ENCODE measurements at places on chromosomes 1 and 21.

GRCh38 chr1:201178718-201179117 is 11.9 kb upstream of the IGFN1 start:
- no peak for DNase-seq

DNA sequence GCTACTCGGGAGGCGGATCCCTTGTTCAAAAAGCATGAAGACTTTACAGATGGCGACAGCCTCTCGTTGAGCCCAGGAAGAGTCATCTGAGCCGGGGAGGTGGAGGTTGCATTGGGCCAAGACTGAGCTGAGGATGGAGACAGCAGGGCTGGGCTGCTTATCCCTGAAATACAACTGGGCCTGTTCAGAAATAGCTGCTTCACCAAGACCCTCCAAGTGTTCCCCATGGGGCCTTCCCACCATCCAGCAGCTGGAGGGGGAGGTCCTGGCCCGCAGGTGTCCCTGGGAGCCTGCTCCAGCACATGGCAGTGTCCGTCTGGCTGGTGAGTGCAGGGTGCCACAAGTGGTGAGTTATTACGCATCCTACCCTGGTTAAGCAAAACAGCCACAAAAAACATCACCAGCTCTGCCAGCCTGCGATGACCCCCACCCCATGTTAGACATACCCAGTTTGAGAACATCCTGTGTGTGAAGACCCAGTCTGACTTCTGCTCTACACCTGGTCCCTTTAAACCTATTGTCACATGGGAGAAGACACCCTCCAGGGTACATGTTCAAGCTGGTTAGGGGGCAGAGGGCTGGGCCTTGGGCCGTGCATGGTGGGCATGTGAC is 93.1 kb upstream of the TMPRSS2 start:
- DNase-seq = no peak

DNA sequence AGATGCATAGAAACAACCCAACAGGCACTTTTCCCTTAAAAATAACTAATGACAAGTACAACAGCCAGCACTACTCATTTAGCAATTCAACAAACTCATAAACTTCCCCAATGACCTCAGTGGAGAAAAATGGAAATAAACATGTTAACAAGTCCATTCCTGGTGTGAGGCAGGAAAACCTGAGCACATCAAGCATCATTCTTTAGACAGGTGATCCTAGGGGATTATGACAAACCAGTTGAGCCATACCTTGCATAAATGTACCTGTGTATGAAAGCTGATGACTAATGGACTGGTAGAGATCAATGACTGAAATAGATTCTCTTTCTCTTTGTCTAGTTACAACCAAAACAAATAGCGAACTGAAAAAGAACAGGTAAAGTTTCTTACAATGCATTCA is 7.0 kb downstream of the COL24A1 start:
- DNase-seq = no peak

GRCh38 chr1:108533351-108534083 is 26.4 kb upstream of the EEIG2 start:
- no peak for DNase-seq

GRCh38 chr1:111867868-111868440 is 112.3 kb downstream of the DDX20 start:
- no peak for DNase-seq
